ENCODE measurements at places on chromosomes 16 and 17.
A peak's percentile ranks its signal among the peaks of the same experiment; 100 is the strongest.

- no peak for DNase-seq
Measured at GRCh38 chr16:64669573-64669972, 452.3 kb downstream of the CDH11 start.

DNA sequence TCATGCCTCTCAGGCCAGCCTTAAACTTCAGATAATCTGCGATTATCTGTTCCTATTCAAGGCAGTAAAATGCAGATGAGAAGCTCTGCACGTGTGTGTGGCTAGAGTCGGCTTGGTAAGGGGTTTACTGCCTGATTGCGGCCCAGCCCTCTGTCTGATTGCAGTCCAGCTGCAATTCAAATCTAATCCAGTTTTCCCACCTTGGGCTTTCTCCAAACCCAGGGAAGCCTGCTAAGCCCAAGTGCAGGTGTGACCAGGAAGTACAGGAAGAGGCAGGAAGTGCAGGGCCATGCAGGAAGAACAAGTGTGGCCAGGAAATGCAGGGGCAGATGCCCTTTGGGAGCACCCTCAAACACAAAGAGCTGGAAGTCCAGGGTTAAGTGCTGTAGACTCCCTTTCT is 314.9 kb downstream of the CEP112 start:
- no peak for DNase-seq

GRCh38 chr17:28370035-28370743 is at the start of gene VTN:
Gene VTN (minus strand): TSS chr17:28370307. CDS start chr17:28370203, 104 bp downstream.
- DNase-seq = no peak

- no peak for DNase-seq
Measured at GRCh38 chr17:59479141-59479540, 86.3 kb upstream of the DHX40 start.

- peak; percentile 73 for DNase-seq
Measured at GRCh38 chr17:55426851-55427586, 5.4 kb upstream of the MMD start.

DNA sequence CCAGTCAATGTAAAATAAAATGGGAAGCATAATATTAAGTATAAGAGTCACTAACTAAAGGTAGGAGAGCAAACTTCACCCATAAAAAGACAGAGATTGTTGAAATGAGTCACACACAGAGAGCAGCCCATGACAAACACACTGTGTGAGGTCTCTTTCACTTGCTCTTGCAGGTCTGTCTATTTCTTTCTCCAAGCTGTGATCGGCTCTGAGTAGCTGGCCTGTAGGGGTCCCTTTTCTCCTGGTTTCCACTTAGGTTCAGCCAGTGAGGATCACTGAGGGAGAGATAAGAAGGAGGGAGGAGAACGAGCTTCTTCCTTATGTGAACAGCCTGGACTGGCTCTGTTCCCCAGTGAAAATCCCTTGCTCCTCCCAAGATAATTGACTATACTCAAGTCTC is 133.7 kb upstream of the HS3ST3A1 start:
- DNase-seq = peak; percentile 69

- DNase-seq = no peak
Measured at GRCh38 chr16:68778551-68779231, 41.6 kb downstream of the CDH1 start.

GRCh38 chr17:79407385-79407784 is 203.5 kb downstream of the RBFOX3 start:
- DNase-seq = no peak

- DNase-seq = peak; percentile 79
Measured at GRCh38 chr16:69132424-69133252, at the start of the genes CHTF8 and UTP4. Gene CHTF8 (minus strand): TSS chr16:69132588. CDS start chr16:69121458, 11,130 bp downstream. Gene UTP4 (plus strand): TSS chr16:69132649. CDS start chr16:69133460, 811 bp downstream.

DNA sequence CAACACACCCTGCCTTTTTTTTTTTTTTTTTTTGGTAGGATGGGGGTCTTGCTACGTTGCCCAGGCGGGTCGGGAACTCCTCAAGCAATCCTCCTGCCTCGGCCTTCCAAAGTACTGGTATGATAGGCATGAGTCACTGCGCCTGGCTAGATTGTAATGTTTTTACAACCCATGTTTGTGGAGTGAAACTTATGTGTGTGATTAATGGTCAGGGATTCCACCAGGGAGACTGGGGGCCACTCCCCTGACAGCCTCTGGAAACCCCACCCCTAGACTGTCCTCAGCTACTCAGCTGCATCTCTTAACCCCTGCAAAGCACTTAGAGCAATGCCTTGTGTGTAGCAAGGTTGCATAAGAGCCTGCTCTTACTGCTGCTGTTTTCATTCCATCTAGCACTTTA is 220.5 kb downstream of the PARN start:
- peak; percentile 97 for DNase-seq

- DNase-seq = no peak
Measured at GRCh38 chr17:38713456-38714075, 8.5 kb downstream of the MLLT6 start.

DNA sequence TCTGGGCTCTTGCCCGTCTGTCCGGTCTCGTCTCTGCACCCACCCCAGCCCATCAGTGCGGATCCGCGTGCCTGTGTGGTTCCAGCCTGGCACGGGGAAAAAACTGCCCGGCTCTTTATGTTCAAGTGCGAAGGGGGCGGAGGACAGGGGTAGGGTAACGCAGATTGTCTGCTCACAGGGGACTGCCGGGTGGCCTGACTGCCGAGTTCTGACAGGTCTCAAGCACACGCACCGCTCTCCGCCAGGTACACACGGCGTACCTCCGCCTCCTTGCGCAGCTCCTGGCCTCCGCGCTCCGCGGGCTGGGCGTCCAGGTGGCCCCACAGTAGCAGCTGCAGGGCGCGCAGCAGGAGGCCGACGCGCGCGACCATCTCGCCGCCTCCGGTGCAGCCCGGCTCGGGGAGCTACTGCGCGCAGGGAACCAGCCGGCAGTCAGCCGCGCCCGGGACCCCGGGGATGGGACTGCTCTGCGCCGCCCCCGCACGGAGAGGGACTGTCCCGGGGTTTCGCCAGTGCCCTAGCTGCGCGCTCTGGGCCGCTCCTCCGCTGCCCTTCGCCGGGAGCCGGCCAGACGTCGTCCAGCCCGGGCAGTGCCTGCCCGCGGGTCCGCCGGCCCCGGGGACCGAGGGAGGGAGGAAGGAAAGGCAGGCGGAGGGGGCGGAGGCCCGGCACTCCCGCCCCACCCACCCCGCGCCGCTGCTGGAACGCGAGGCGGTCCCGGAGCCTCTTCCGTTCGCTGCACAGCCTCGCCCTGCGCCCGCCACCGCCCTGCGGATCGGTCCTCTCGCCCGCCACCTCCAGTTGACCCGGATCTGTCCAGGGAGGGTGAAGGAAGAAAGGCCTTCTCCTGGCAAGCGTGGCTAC is at the start of gene MMP28:
Gene MMP28, minus strand, starts transcription at position 635 of the 864 bp plus-strand sequence. Its CDS starts 264 bp downstream, at position 371.
- DNase-seq = no peak

Data from fibroblast of skin of right quadriceps (primary cell).